ENCODE measurements at places on chromosomes 13 and 19.
A peak's percentile ranks its signal among the peaks of the same experiment; 100 is the strongest.

- no peak for DNase-seq
These were observed 3.1 kb downstream of the JUNB start for GRCh38 chr19:12794196-12794941.

GRCh38 chr19:47886010-47886559 lies at the start of gene SULT2A1:
TSS of gene SULT2A1 (minus strand) at chr19:47886315. CDS start at chr19:47886257, 58 bp downstream.
- DNase-seq = no peak

- DNase-seq = peak; percentile 85
These were observed 10.7 kb downstream of the PTGIR start for GRCh38 chr19:46614114-46614722.

GRCh38 chr13:27352698-27353097 lies 71.7 kb upstream of the GTF3A start:
- no peak for DNase-seq

DNA sequence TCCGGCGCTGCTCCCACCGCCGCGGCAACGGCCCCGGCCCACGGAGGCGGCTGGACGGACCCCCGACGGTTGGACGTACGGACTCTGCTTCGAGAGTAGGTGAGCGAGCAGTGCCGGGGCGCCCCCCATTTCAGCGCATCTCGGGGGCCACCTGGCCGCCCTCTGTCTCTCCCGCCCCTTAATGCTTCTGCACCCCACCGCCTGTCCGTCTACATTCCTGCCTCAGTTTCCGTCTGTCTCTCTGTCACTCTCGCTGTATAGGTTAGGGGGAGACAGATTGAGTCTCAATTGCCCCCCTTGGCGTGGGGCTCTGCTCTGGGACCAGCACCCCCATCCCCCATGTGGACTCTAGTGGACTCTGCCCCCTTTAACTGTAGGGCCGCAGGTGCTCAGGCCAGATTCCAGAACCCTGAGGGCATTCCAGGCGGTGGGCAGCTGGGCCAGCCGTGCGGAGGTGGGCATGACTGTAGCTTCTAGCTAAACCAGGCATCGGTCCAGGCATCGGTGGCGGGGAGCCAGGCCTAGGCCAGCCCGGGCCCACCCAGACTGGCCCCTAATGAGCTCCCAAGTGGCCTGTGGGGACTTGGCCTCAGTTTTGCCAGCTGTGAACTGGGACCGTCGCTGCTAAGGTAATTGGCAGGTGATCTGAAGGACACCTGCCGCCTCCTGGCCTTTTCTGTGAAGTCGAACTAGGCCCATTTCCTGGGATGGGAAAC lies 373 bp downstream of the TNFAIP8L1 start:
- DNase-seq = no peak

- no peak for DNase-seq
These were observed 562 bp downstream of the IQCN start for GRCh38 chr19:18273561-18274218.

- DNase-seq = no peak
These were observed 9.9 kb downstream of the IRF2BP1 start for GRCh38 chr19:45876161-45876410.

GRCh38 chr13:50914848-50915247 lies 5.3 kb downstream of the RNASEH2B start:
- DNase-seq = no peak

DNA sequence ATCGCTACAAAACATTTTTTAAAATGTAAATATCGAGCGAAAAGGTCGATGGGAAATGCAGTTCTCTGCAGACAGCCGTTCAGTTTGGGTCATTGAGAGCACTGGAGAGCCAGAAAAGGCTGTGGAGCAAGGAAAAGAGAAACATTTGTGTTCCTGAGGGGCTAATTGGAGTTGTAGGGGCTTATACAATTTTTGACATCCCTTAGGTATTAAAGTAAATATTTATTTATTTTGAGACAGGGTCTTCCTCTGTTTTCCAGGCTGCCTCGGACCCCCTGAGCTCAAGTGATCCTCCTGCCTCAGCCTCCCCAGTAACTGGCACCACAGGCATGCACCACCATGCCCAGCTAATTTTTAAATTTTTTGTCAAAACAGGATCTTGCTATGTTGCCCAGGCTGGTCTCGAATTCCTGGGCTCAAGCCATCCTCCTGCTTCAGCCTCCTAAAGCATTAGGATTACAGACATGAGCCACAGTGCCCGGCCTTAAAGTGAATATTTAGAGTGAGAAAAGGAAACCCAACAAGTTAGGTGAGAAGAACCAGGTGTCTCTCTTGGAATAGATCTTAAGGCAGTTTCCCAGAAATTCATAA lies 825 bp upstream of the YIF1B start:
- DNase-seq = no peak

- DNase-seq = no peak
These were observed 1.9 kb downstream of the C2CD4C start for GRCh38 chr19:406971-407510.

GRCh38 chr19:19475015-19475765 lies 40.2 kb downstream of the TSSK6 start:
- no peak for DNase-seq

DNA sequence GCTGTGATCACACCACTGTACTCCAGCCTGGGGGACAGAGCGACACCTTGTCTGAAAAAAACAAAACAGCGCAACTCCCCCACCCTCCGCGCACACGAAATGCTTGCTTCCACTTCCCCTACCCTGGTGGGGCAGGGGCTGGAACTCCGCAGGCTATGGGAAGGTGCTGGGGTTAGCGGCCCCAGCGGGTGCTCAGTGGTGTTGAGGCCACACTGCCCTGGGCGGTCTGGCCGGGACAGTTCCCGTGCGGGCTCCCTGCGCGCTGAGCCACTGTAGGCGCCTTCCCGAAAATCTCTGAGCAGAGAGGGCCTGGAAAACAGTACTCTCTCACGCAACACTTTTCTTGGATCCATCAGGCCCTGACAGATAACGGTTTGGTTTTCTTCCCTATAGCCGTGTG lies 1.1 kb upstream of the WTIP start:
- DNase-seq = no peak

DNA sequence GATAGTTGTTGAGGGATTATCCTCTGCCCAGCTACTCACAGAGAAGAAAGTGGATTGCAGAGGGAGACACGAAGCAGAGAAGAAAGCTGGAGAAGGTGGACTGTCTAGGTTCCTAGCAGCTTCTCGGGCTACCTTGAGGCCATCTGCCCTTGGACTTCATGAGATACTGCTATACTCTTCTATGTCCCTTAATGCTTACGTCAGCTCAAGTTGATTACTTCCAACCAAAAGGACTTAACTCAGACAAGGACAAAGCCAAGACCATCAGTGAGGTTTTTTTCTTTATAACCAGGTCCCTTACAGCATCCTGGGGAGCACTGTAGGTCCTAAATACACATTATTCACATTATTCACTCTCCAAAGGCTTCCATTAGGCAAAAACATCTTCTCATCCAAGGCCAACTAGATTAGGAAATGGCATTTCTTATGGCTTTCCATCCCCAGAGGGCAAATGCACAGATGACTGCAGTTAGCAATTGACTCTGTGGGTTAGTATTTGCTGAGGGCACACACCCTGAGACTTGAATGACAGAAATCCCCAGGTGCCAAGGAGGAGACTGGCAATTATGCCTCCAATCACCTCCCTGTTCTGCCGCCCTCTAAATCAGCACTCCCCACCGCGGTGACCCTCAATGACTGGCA lies 4.1 kb upstream of the UBE2L5 start:
- no peak for DNase-seq

DNA sequence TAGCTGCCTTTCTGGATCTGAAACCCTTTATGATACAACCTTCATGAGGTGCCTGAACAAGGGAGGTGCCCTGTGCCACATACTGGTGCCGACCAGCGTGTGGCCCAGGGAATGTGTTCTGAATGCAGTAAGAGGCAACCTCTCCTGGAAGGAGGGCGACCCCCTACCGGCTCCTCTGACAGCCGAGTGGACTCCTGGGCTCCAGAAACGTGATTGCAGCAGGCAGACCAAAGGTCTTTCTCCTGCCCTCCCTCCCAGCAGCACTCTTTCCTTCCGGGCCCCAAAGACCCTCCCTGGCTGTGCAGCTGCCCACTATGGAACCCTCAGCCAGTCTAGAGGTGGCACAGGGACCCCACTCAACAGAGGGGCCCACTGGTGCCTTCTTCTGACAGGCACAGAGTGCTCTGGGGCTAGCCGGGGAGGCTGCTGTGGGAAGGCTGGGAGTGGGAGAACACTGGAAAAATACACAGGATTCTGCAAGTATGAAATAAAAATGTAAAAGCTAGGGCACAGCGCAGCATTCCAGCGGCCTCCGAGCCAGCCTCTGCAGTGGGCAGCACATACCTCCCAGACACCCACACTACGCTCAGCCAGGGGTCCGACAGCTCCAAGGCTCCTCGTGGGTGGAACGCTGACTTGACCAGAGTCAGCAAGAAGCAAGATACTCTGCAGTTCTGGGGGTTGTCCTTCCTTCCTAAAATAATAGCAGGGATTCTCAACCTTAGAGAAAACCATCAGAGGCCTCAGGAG lies 14.9 kb downstream of the SH3GL1 start:
- DNase-seq = no peak

DNA sequence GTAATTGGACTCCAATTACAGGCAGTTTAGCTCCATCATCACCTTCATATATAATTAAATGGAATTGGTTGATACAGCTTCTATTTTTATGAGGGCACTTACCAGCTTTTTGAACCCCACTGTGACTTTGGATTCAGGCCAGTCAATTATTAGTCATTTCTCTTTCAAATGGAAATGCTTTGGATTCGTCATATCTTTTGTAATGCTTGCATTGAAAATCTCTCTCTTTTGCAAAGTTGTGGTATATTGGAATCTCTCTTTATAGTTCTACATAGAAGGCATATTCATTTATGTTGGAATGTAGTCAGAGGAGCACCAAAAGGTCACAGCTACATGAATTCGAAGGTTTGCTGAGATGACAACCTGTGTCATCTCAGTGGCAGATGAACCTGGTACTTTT lies 1074.3 kb upstream of the SLC10A2 start:
- no peak for DNase-seq

- peak; percentile 38 for DNase-seq
These were observed 1.6 kb upstream of the KLK10 start for GRCh38 chr19:51020988-51021651.

- DNase-seq = no peak
These were observed 21.3 kb upstream of the F7 start for GRCh38 chr13:113084094-113084942.

- DNase-seq = no peak
These were observed 50.9 kb downstream of the TMEM255B start for GRCh38 chr13:113809934-113810333.

- DNase-seq = no peak
These were observed 8.3 kb upstream of the NTN5 start for GRCh38 chr19:48681127-48681470.

- DNase-seq = no peak
These were observed 135.1 kb upstream of the FRY start for GRCh38 chr13:31896427-31896826.

DNA sequence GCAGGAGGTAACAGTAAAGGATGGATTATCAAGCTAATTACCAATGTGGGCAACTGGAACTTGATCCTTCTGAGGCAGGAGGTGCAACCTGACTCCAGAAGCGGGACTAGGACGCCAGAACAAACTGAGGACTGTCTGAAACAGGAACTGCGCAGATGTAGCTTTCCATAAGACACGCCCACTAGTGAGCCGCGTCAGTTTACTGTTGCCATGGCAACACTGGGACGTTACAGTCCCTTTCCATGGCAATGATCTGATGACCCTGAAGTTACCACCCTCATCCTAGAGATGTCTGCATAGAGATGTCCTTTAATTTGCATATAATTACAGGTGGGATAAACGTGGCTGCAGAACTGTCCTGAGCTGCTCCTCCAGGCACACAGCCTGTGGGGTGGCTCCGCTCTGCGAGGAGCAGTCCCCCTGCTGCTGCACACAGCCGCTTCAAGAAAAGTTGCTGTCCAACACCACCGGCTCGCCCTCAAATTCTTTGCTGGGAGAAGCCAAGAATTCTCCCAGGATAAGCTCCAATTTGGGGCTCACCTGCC lies 816.6 kb downstream of the UQCRFS1 start:
- DNase-seq = no peak

GRCh38 chr13:109751477-109751876 lies 34.9 kb downstream of the IRS2 start:
- no peak for DNase-seq

DNA sequence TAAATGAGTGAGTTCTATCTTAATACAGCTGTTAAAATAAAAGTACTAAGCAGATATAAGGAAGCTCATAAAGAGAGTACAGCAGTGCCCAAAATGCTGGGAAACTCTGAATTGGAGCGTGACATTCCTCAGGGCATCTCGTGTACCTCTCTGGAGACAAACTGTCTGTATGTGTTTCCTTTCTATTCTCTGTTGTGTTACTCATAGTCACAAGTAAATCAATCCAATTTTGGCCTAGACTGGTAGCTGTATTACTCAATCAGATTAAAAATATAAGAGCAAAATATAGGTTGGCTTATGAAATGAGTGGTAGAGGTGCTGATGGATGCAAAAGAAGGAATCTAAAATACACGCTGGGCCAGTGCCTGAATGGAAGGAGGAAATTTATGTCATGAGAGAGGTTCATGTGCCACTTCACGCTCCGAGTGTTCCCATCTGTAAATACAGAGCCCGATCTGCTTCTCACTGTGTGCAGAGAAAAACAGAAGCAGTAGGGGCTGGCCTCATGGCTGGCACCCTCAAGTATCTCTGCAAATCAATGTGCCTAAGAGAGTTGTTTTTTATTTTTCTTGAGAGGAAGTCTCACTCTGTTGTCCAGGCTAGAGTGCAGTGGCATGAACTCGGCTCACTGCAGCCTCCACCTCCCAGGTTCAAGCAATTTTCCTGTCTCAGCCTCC lies 58.7 kb upstream of the RGCC start:
- DNase-seq = no peak

DNA sequence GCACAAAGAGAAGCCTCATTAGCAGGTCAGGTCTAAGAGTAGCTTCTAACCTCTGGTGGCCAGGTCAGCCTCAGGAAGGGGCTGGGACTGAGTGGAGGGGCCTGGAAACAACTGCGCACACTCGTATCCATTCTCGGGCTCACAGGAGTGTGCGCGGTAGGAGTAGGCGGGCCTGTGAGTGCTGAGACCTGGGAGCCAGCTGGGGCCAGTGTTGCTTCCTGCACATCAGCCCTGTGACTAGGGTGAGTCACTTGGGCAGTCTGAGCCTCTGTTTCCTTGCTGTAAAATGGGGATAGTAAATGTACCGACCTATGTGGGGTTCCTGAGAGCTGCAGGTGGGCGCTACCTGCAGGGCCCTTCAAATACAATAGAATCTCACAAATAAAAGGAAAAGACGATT lies 26.9 kb downstream of the SIN3B start:
- no peak for DNase-seq

DNA sequence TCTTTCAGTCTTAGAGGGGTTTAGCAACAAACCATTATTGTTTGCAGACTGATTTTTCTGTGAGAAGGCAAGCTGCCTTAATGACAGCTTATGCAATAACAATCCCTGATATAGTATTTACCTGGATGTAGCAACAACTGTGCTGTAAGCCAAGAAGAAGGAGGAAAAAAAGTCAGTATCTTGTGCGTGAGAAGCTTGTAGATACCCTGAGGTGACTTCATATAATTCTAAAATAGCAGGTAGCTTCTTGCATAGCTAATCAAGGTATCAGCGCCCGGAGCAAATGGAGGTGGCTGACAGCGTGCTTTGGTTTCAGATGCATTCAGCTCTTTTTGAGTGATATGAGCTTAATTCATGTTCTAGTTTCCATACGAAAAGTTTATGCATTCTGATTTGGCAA lies 309.8 kb downstream of the KLF5 start:
- no peak for DNase-seq

- DNase-seq = no peak
These were observed 37.9 kb downstream of the OR10H4 start for GRCh38 chr19:15986701-15987100.

Data from mucosa of gallbladder (tissue), 1 donor.